A549 treated with DMSO at 1 μM for 4 hours (cell line): ENCODE measurements at places on chromosomes 6 and 20. TPM values are rescaled to one million over a fixed set of nuclear protein-coding genes. Genes with fewer than 3 reads are reported as not detected.

The LY86 gene
- total RNA-seq: not detected in 5 replicates

The RIMS4 gene
- 1.2 to 1.9 TPM (median 1.6 TPM) in 5 replicates for total RNA-seq

The MUCL3 gene
- total RNA-seq: 0.02 to 0.05 TPM (median 0.03 TPM) in 3 of 5 replicates, not detected in the others

The KIF6 gene
- total RNA-seq: 0.15 to 0.33 TPM (median 0.23 TPM) in 4 of 5 replicates, not detected in the other

The CBLN4 gene
- total RNA-seq: not detected in 5 replicates

The TBX18 gene
- total RNA-seq: 13.2 to 21.9 TPM (median 19.0 TPM) in 5 replicates

The BNIP5 gene
- total RNA-seq: not detected in 5 replicates

The HACE1 gene
- 2.1 to 3.9 TPM (median 3.2 TPM) in 5 replicates for total RNA-seq

The SLC35D3 gene
- 0.03 to 0.10 TPM (median 0.05 TPM) in 5 replicates for total RNA-seq

The MPIG6B gene
- not detected in 5 replicates for total RNA-seq

The OOEP gene
- not detected in 5 replicates for total RNA-seq

The ULBP2 gene
- 3.4 to 4.6 TPM (median 3.5 TPM) in 5 replicates for total RNA-seq

The TRIM40 gene
- not detected in 5 replicates for total RNA-seq

The SEMG1 gene
- total RNA-seq: not detected in 5 replicates

The CLVS2 gene
- 0.01 to 0.08 TPM (median 0.07 TPM) in 5 replicates for total RNA-seq
